NCI-H187 (cell line): ENCODE measurements at places on chromosomes 5 and 9.

- no peak for DNase-seq
Observed at GRCh38 chr5:57249265-57249874, 75.5 kb downstream of the GPBP1 start.

DNA sequence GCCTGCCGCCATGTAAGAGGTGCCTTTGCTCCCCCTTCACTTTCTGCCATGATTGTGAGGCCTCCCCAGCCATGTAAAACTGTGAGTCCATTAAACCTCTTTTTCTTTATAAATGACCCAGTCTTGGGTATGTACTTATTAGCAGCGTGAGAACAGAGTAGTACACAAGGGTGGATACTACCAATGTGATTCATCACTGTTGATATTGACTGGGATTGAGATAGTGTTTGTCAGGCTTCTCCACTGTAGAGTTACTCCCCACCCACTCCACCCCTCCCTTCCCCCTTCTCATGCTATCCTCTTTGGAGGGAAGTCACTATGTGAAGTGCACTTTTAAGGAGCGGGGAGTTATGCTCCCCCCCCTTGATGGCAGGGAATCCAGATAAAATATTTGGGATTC lies 11.4 kb upstream of the CRHBP start:
- no peak for DNase-seq

GRCh38 chr9:135921749-135922310 lies 14.5 kb upstream of the CAMSAP1 start:
- no peak for DNase-seq

- no peak for DNase-seq
Observed at GRCh38 chr9:109068764-109069163, 51.0 kb downstream of the TMEM245 start.

- DNase-seq, result no peak
Observed at GRCh38 chr5:100444961-100445360, 90.2 kb upstream of the FAM174A start.

DNA sequence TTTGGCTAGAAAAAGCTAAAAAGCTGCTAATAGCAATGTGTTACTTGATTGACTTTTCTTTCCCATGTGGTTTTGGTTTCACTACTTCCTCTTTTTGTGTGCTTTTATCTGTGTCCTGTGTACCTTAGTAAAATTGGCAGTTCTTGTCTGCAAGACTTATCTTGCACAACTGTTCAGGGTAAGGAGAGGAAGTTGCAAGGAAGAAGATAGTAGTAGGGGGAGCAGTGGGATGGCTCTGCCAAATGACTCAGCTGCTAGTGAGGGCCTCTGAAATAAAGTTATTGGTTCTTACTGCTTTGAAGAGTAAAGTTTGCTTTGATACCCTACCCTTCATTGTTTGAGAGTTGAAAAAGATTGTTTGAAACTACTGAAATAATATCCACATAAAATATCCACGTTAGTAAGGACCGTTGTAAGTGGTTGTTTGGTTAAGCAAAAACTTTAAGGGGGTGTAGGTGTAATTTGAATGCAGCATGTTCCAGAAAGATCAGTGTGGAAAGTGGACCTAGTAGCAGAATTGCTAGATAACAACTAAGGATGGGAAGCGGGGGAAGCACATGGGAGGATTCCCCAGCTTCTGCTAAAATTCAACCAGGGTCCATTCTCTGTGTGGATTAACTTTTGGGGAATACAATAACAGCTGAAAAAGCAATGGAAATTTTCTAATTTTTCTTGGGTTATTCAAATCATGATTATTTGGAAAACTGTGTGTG lies 123.5 kb downstream of the SCAMP1 start:
- DNase-seq, result no peak

DNA sequence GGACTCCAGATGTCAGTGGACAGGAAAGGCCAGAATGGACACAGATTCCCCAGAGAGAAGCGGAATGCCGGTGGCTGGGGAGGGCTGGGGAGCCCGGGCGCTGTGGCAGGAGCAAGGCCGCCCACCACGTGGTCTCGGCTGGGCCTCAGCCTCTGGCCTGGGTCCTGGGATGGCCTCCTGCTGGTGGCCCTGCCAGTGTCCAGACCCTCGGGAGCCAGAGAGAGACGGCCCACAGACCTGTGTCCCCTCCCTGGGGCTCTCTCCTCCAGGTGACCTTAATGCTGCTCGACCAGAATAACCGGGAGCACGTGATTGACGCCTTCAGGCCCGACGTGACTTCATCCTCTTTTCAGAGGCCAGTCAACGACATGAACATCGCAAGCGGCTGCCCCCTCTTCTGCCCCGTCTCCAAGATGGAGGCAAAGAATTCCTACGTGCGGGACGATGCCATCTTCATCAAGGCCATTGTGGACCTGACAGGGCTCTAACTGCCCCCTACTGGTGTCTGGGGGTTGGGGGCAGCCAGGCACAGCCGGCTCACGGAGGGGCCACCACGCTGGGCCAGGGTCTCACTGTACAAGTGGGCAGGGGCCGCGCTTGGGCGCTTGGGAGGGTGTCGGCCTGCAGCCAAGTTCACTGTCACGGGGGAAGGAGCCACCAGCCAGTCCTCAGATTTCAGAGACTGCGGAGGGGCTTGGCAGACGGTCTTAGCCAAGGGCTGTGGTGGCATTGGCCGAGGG lies 19.0 kb downstream of the FBXW5 start:
- DNase-seq, result no peak

- no peak for DNase-seq
Observed at GRCh38 chr9:136563646-136564325, 17.9 kb upstream of the NOTCH1 start.

GRCh38 chr5:106269252-106269843 lies 1401.4 kb downstream of the EFNA5 start:
- DNase-seq, result no peak

DNA sequence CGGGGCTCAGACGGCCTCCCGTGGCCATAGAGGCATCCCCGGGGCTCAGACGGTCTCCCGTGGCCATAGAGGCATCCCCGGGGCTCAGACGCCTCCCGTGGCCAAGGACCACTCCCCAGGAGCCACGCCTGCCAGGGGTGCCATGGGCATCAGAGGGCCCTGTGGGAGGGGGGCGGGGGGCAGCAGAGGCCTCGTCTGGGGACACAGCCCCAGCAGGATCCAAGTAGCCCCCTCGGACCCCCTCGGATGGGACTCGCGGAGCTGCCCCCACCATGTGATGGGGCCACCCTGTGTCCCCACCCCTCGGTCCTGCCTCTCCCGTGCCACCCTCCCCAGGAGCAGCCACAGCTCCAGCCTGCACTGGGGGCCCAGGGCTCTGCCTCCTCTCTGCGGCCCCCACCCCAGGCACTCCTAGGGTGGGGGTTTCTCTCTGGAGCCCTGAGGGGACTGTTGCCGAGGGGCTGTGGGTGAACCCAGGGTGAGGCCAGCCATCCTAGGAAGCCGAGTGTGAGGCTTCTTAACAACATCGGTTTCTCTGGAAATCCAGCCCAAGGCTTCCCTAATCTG lies 2.5 kb downstream of the ENTPD8 start:
- DNase-seq, result no peak

- no peak for DNase-seq
Observed at GRCh38 chr5:67404256-67405100, 207.9 kb upstream of the CD180 start.

DNA sequence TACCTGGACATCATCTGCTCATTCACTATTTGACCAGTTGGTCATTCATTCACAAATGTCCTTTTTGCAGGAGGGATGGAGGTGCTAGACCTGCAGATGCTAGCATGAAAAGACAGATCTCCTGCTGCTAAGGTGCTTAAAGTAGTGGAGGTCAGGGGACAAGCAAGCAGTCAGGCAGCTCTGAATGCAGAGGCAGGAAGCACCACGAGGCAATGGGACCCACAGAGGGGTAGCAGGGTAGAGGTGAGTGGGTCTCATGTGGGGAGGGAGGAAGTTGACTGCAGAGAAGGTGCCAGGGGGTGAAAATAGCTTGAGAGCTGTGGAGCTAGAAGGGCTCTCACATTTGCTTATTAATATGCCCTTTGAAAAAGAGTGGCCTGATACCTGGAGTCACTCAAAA lies 25.2 kb downstream of the FXN start:
- DNase-seq, result no peak

GRCh38 chr9:122346478-122347347 lies 24.1 kb upstream of the PTGS1 start:
- no peak for DNase-seq

DNA sequence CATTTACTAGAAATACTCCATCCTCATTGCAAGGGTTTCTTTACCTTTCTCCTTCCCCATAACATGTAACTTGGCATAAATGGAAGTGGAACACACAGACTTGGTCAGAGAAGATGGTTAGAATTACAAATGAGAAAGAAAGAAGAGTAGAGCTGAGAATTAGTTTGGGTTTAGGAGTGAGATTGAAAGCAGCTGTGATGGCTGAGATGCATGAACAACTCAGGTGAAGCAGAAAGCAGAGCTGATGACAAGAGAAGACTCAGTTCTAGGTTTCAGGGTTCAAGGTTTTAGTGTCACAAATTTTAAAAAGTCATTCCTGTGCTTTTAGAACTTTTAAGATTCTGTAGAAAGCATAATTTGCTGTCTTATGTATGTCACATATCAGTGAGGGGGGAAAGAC lies 54.0 kb downstream of the TMEM161B start:
- DNase-seq, result no peak

DNA sequence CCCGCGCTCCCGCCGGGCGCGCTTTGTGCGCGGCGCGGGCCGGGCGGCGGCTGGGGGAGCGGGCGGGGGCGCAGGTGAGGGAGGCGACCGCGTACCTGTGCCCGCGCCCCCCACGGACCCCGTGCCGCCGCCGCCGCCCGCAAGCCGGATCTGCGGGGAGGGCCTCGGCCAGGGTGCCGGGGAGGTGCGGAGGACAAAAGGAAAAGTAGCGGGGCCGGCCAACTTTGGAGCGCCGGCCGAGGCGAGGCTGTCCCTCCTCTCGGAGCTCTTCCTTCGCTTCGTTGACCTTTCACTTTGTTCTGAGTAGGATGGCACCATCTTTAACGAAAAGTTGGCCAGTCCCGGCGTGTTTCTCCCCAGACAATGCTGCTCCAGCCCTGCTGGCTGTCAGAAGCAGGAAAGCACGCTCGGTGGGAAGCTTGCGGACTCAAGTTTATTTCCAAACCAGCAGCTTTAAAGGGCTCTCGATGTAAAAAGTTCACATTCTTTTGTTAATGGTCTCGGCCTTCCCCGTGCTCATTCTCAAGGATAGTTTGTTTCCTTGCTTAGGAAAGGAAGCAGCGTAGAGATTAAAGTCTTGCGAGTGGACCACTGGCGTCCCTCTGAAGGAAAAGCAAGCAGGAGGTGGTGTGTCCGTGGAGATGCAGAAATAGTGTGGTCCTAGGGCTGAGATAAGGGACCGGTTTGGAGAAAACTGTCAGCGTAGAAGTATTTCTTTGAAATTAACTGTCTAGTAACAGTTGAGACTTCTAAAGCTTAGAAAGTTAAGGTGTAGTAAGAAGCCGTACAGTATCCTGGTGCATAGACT lies 639 bp downstream of the EHMT1 start:
- no peak for DNase-seq

DNA sequence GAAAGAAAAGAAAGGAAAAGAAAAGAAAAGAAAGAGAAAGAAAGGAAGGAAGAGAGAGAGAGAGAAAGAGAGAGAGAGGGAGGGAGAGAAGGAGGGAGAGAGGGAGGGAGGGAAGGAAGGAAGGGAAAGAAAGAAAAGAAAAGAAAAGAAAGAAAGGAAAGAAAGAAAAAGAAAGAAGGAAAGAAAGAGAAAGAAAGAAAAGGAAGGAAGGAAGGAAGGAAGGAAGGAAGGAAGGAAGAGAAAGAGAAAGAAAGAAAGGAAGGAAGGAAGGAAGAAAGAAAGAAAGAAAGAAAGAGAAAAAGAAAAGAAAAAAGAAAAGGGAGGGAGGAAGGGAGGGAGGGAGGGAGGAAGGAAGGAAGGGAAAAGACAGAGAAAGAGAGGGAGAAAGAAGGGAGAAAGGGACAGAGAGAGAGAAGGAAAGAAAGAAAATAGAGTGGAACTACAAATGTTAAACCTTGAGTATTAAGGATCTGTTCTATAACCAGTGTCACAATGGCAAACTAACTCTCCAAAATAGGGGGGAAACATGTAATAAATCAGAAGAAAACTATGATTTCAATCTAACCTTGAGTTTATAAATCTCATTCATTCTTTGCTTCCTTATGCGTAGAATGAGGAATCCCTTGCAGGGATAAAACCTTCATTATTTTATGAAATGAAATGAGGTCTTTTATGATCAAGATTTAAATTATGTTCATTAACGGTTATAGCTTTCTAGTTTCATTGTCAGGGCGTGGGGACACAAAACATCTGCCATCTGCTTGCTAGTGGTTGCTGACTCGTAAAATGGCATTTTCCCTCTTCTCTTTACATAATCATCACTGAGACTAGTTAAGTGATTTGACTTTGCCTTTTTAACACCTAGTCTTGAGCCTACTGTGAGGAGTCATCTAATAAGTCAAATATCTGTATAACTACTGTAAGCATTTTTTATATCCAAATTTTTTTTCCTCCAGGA lies 40.7 kb upstream of the RAD23B start:
- no peak for DNase-seq

DNA sequence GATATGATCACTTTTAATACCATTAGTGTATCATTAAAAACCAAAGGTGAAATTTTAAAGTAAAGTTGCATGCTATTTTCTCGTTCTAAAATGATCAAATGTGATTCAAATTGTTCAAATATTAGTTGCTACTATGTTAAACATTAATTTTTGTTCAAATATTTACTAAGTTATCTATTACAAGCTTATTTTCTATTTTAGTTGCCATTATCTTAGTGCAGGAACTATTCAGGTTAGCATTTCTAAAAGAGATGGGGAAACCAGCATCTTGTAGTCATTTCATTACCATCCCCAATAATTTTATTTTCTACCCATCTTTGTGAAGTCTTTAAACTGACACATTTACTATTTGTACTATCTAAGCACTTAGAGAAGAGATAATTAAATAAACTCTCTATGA lies 166.0 kb downstream of the RFX3 start:
- no peak for DNase-seq

GRCh38 chr9:35658968-35659220 lies 802 bp downstream of the CCDC107 start:
- no peak for DNase-seq

DNA sequence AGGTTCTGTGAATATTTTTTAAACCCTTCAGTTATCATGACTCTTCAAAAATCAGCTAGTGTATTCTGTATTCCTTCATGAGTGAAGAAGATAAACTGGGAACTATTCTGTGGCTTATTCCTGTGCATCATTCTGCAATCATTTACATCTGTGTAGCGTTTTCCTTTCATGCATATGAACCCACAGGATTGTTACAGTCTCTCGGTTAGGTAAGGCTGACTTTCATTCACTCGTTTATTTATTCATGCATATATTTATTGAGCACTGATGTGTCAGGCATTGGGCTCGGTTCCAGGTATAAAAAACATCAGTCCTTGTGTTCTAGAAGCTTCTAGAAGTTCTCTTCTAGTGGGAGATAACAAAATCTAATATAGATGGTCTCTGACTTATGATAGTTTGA lies 318.4 kb downstream of the MAN2A1 start:
- no peak for DNase-seq

- DNase-seq, result no peak
Observed at GRCh38 chr5:1445313-1445688, at the start of gene SLC6A3. TSS of gene SLC6A3 (minus strand) at chr5:1445440. CDS start at chr5:1443197, 2,243 bp downstream.

GRCh38 chr9:114392749-114393112 lies 4.9 kb upstream of the AKNA start:
- no peak for DNase-seq

GRCh38 chr5:176528301-176528700 lies 8.9 kb downstream of the RNF44 start:
- DNase-seq, result no peak

- DNase-seq, result no peak
Observed at GRCh38 chr9:132425675-132426062, 15.7 kb downstream of the CFAP77 start.
